ENCODE measurements at places on chromosomes 1 and 21.
A peak's percentile ranks its signal among the peaks of the same experiment; 100 is the strongest.

DNA sequence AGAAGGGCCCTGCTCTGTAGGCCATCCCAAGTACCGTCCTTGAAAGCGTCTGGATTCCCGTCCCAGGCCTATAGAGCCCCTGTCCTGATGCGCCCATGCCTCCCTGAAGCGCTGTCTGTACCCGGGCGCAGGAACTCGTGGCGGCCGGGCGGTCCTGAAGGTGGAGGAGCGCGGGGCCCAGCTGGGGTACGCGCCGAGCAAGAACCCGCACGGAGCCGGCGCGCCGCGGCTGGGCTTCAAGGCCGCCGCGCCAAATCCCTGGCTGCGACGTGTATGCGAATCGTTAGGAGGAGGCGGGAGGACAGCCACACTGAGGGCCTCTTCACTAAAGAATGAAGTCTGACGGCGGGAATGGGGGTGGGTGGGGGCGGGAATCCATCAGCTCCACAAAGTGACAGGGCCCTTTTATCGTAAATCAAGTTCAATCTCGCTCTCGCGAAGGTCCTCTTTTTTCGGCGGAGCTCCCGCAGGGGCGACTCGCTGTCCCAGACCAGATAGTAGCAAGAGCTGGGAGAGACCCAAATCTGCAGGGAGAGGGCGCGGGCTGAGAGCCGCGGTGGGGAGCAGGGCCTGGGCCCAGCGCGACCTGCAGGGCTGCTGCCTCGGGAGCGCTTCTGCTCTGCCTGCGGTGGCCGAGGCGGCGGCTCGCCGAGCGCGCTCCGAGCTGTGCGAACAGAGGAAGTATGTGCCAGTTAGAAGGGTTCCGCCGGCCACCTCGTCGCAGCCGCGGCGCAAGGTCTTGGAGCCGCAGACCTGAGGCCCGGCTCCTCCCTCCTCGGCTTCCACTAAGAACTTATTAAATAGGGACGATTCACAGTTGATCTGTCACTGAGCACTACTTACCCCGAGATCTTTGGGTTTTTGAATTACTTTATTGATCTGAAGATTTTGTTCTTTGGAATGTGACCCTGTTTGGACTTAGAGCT lies 10.4 kb downstream of the BARHL2 start:
- no peak for DNase-seq

- DNase-seq, result no peak
These were observed 23.4 kb downstream of the CCSAP start for GRCh38 chr1:229319487-229319886.

GRCh38 chr21:27704567-27705166 lies 737.8 kb upstream of the ADAMTS5 start:
- DNase-seq, result no peak

DNA sequence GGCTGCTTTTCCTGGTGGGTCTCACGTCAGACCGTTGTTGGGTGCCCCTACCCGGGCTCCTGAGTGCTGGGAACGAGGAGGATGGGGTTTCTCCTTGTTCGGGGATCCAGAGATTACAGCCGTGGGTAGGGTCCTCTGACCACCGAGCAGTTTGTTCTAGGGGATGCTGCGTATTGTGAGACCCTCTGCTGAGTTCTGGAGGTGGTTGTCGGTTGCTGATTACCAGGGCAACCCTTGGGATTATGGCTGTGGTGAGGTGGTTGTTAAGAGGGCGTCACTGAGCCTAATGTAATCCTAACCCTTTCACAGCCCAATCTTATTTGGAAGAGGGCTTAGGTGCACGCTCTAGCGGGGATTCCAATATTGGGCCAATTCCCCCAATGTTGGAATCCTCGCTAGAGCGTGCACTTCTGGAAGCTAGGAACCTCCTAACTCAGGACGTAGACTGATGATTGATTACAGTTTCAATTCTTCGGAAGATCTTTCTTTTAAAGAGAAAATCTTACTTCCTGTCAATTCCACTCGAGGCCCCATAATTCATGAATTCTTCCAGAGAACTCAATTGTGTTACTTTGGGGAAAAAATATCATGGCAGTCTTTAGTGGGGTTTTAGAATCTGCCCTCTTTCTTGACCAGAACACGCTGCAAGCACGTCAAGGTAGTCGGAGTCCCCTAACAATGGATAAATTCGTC lies 483 bp downstream of the TCEANC2 start:
- DNase-seq, result no peak

DNA sequence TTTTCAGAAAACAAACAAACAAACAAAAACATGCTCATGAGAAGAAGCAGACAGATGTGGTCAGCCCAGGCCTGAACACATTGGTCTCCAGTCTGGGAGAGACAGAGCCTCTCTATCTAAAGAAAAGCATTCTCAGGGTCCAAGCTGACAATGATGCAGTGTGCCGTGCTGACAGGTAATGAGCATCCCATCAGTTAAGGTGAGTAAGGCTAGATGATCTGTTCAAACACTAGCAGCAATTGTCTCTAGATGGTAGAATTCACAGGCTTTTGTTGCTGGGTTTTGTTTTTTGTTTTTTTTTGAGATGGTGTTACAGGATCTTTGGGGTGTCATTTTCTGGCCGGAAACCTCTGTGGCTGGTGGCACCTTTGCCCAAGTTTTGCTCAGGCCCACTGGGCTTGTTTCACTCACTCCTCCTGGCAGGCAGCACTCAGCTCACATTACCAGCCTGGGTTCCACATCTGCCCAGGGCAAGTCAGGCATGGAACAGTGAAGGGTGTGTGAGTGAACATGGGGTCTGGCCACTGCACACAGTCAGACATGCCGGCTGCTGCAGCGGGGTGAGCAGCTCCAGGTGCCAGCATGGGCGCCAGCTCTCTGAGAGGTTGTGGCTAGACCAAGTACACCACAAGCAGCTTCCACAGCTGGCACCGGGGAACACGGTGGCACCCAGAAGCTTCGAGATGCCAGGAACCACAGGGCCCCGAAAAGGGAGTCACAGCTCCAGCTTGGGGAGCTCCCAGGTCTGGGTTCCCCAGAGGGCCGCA lies 2.5 kb upstream of the C1QA start:
- DNase-seq, result no peak

GRCh38 chr1:57086154-57086553 lies 120.3 kb upstream of the C8B start:
- DNase-seq, result no peak

GRCh38 chr1:243982447-243983018 lies 68.5 kb upstream of the ZBTB18 start:
- no peak for DNase-seq

- DNase-seq, result peak; percentile 21
These were observed 539 bp downstream of the CGN start for GRCh38 chr1:151511636-151512215.

GRCh38 chr1:159802111-159802510 lies at the start of gene FCRL6:
TSS of gene FCRL6 (plus strand) at chr1:159802360. CDS start at chr1:159802425, 65 bp downstream.
- no peak for DNase-seq

Measured in NCI-H460 (cell line).